ENCODE measurements at places on chromosomes 16 and 17.

- DNase-seq, result no peak
Observed at GRCh38 chr17:50638606-50638965, 3.9 kb downstream of the ABCC3 start.

DNA sequence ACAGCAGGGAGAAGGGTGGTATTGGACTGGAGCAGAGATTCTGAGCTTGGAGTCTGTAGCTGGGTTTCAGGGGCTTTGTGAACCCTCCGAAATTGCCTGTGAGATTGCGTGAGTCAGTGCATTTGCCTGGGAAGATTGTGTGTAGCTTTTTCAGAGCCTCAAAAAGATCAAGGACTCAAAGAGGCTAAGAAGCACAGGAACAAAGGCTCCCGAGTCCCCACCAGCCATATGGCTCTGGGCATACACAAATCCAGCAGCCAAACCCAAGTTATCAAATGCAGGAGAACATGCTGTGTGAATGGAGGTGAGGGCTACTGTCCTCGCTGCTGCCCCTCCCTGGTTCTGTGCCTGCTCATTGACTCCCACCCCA lies 3.0 kb downstream of the LRRC75A start:
- DNase-seq, result no peak

DNA sequence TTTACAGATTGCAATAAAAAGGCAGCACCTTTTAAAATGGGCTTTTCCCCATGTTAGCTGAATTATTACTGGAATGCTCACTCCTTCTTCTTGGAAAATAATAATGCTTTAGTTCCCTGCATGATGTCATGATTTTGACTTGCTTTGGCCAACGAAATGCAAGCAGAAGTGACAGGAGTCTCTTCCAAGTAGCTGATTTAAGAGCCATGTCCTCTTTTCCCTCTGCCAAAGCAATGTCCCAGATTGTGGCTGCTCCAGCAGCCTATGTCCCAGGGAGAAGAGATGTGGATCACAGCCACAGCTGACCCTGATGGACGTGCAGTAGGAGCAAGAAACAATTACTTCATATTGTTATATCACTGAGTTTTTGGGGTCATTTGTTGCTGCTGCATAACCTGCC lies 246.6 kb downstream of the HAPSTR1 start:
- DNase-seq, result no peak

DNA sequence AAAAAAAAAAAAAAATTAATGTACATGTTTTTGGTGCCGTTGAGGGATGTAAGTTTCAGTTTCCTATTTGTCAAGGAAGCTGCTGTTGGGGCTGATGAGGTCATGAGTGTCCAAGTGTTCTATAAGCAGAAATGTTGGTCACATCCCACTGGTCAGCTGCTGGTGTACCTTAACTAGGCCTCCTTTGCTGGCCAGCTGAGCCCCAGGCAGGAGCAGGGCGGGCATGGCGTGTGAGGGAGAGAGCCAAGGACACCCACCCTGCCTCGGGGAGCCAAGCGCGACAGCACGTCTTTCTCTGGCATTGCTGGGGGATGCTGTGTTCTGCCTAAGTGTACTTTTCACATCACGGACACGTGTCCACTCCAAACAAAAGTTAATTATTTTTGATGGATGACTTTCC lies 108.1 kb upstream of the CDC42EP4 start:
- no peak for DNase-seq

GRCh38 chr17:67052720-67053437 lies 8.5 kb downstream of the CACNG1 start:
- no peak for DNase-seq

DNA sequence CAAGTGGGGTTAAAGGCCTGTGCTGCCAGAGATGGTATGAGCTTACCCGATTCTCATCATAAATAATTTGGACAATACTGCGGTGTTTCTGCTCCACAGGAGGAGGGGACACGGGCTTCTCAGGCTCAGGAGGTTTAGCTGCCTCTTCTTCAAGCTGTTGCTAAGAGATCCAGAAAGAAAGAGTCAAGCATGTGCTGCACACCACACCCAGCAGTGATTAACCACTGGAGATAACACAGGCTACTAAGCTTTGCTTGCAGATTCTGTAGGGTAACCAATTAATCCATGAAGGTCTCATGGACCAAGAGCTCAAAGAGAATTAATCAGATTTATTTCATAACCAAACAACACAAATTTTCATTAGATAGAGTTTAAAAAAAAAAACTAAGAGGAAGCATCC lies 56.6 kb downstream of the NCOR1 start:
- no peak for DNase-seq

DNA sequence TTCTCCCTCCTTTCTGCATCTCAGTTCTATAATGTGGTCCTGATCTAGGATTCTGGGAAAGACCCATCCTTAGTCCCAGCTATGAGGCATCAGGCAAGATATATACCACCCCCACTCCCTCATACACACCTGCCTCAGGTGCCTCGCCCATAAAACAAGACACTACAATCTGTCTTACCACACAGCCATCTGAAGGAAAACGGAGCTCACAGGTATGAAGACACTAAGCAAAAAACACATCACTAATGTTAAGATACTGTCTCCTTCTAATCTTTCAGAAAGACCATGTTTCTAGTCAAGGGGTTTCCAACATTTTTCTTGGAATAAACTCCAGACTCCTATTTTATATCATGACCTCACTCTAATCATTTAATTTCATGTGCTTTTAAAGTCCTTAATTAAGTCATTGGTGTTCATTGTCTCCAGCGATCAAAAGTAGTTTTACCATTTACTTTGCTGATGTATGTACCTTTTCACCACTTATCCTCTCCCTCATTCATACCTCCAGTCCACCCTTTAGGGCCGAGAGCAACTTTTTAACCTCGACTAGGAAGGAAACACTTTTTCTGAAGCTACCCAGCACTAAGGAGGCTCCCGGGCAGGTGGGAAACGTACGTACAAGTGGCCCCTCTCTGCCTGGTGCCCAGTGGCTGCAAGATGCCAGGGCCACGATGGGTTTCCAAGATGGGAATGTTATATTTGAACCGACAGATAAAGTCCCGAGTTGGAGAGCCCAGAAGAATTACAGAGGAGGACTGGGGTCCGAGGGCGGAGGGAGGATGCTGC lies 979 bp downstream of the MAP3K14 start:
- DNase-seq, result no peak

- DNase-seq, result no peak
Observed at GRCh38 chr16:87782033-87782432, 16.2 kb upstream of the KLHDC4 start.

DNA sequence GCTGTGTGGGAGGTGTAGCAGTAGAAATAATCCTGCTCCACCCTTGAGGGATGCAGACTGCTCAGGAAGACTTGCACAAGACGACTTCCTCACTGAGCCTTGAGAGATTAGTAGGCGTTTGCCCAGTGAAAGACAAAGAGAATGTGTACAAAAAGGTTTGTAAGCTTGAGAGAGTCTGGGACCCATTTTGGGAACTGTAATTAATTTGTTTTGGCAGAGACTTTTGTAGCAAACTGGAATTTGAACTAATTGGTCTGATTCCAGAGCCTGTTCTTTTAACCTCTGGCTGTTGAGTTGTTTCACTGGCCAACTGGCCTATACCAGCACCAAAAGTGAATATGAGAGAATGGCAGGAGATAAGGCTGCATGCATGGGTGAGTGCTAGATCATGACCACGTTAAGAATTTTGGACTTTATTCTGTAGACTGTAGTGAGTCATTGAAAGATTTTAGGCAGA lies 75.5 kb downstream of the AATF start:
- DNase-seq, result peak; percentile 62

DNA sequence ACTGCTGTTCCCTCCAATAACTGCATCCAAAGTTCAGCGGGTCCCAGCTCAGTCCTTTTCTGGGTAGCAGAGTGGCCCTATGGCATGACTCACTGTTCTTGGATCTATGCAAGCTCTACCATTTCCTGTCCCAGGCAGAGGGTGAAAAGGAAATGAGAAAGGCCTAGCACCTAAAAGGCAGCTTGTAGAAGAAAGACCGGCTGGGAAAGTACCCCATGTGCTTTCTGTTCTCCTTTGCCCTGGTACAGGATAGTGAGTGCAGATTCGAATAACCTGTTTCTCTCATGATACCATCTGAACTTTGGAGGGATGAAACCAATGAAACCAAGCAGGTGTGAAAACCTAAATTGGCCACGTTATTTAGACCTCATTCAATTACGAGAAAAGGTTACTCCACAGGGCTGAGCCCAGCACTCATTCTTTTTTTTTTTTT lies 12.7 kb upstream of the HASPIN start:
- peak; percentile 83 for DNase-seq

DNA sequence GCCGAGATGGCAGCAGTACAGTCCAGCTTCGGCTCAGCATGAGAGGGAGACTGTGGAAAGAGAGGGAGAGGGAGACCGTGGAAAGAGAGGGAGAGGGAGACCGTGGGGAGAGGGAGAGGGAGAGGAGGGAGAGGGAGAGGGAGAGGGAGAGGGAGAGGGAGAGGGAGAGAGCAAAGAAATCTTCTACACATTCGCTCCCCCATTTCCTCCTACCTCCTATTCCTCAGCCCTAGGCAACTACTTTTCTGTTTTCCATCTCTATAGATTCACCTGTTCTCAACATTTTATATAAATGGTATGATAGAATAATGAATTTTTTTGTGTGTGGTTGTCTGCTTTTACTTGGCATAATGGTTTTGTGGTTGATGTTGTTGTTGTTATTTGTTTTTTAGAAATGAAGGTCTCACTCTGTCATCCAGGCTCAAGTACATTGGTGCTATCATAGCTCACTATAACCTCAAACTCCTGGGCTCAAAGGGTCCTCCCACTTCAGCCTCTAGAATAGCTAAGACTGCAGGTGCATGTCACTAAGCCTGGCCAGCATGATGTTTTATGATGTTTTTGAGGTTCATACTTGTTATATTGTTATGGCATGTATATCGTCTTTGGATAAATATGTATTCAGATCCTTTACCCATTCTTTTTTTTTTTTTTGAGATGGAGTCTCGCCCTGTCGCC lies 6.0 kb upstream of the PRPF8 start:
- no peak for DNase-seq

DNA sequence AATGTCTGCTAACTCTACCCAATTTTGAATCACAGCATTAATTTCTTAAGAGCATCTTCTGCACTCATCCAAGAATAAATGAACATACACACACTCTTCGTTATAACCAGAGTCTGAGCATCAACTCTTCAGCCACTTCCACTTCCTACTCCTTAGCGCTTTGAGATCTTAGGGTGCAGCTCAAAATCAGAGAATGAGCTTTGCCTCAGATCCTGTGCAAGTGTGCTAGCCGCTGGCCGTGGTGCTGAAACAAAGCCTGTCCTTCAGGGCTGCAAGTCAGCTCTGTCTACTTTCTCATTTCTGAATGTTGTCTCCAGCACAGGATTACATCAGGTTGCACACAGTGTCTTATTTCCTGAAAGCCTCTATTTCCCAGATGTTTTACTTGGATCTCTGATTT lies 165.4 kb downstream of the AIPL1 start:
- DNase-seq, result peak; percentile 56

DNA sequence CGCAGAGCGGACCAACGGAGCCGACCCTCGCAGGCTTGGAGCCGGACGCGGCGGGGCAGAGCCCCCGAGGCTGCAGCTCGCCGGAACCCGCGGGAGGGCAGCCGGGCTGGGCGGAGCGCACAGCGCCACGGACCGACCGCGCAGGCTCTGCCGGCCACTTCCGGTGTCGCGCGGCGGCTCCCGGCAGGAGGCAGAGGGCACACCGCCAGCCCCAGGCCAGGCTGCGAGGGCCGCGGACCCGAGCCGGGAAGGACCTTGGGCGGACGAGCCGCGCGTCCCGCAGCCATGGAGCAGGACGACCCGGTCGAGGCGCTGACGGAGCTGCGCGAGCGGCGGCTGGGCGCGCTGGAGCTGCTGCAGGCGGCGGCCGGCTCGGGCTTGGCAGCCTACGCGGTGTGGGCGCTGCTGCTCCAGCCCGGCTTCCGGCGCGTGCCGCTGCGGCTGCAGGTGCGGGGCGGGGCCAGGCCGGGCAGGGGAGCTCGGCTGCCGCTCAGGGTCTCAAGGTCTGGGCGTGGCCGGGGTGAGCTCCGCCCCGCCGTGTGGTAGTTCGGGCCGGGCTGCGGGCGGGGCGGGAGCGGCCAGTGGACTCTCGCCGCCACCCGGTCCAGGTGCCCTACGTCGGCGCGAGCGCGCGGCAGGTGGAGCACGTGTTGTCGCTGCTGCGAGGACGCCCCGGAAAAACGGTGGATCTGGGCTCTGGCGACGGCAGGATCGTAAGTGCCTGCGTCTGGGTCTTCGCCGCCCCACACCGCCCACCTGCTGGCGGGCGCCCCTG lies at the start of gene ANTKMT:
Gene ANTKMT, plus strand, starts transcription at position 157 of the 775 bp plus-strand sequence. Its CDS starts 129 bp downstream, at position 286.
- DNase-seq, result peak; percentile 89

DNA sequence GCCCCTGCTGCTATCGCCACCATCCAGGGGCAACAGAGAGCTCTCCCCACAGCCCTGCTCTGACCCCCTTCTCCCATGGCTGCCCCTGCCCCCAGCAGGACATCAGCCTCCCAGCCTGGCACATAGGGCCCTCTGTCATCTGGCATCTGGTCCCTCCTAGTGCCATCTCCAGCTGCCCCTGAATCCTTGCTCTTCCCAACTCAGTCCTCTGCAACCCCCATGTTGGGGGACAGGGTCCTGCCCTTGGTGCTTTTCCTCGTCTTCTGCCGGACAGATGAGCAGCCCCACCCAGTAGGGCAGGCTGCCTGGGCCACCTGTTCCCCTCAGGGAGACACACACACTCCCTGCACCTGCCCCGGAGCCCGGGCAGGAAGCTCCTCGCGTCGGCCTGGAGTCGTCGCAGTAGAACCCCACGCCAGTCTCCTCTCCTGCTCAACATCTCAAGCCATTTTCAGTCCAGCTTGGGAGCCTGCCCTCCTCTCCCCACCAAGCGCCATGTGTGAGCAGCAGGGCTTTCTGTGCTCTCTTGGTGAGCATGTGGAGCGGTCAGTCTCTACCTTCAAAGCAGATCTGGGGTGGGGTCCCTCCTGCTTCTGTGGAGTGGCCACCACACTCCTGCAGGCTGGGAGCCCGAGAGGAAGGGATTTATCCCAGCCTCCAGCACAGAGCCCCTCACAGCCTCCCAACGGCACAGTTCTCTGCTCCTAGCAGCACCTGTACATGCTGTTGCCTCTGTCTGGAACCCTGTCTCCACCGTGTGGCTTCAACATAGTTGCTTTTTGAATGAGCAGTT lies 28.2 kb downstream of the TNFRSF13B start:
- no peak for DNase-seq

DNA sequence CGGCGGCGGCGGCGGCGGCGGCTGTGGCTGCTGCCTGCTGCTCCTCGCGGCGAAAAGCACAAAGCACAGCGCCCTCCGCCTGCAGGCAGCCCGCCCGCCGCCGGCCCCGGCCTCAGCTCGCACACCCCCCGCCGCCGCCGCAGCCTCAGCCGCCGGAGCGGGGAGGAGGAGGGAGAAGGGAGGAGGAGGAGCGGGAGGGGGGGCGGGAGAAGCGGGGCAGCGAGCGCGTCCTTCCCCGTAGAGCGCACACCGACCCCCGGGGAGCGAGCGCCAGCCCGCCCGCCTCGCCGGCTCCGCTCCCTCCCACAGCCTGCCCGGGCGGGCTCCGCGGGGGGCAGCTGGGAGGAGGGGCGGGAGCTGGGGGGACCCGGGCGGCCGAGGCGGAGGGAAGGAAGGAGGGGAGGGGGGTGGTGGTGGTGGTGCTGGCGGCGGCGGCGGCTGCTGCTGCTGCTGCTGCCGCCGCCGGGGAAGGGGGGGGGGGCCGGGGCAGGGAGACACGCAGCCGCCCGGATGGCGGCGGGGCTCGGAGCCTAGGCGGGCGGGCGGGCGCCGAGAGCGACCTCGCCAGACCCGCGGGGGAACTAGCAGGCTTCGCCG lies at the start of gene UBTF:
Gene UBTF, minus strand, starts transcription at position 60 of the 597 bp plus-strand sequence. CDS start 1,446 bp downstream, outside the sequence.
- DNase-seq, result peak; percentile 86

- DNase-seq, result peak; percentile 65
Observed at GRCh38 chr16:88195269-88195705, 187.5 kb upstream of the ZNF469 start.

Data from NB4 (cell line).